Urinary bladder (tissue), 4 donors: ENCODE measurements at places on chromosomes 2 and 18. TPM values are rescaled to one million over a fixed set of nuclear protein-coding genes. Genes with fewer than 3 reads are reported as not detected.

INHBB gene
- 0.74 TPM for total RNA-seq

RAB6C gene
- total RNA-seq: 0.11 TPM

SERPINB2 gene
- total RNA-seq: not detected

L3MBTL4 gene
- 6.7 TPM for total RNA-seq

PLEKHH2 gene
- total RNA-seq: 53.6 TPM

HOXD11 gene
- 6.0 TPM for total RNA-seq

HOXD13 gene
- 14.9 TPM for total RNA-seq

DNA sequence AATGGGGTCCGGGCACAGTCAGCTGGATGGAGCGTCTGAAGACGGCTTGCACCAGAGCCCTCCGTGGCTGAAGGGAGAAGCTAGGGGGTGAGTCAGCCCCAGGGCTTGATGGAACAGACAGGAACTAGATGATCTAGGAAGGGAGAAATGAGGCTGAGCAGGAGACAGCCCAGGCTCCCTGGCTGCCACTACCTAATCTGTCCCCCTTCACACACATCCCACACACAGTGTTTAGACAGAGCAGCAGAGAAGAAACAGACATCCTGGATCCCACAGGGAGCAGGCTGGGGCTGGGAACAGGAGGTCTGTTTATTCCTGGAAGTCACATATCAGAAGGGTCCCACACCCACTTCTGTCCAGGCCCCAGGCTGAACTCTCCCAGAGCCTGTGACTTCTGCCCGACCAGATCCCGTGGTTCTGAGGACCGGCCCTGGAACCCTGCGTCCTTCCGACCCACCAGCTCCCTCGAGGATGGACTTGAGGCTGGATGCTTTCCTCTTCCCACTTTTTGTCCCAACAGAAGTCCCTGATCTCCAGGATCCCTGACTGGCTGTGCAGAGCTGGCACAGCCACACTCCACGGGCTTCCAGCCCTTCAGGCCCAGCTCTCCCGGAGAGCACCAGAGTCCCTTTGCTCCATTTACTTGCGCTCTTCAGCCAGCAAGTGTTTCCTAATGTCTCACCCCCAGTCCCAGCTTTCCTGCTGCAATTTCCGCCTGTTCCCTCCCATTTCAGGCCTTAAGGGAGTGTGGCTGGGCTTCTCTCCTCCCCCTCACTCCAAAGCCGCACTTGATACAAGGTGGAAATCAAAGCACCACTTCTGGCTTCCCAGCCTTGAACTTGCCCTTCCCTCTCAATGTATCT is 1.5 kb upstream of the GPBAR1 start:
- no peak for DNase-seq

DNA sequence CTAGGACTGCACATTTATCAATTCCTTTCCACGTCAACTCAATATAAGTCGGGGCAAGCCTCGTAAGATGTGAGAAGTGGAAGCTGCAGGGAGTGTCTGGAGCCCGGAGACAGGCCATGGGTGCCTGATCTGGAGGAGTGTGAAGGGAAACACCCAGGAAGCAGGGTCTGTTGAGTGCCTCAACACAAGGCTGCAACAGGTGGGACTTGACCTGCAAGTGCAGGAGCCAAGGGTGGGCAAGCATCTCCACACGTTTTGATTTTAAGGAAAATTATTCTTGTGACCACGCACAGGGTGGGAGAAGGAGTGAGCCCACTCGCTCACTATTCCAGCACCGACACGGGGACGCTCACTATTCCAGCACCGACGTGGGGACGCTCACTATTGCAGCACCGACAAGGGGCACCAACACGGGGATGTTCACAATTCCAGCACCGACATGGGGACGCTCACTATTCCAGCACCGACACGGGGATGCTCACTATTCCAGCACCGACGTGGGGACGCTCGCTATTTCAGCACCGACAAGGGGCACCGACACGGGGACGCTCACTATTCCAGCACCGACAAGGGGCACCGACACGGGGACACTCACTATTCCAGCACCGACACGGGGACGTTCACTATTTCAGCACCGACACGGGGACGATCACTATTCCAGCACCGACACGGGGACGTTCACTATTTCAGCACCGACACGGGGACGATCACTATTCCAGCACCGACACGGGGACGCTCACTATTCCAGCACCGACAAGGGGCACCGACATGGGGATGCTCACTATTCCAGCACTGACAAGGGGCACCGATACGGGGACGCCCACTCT is 197.3 kb downstream of the EIPR1 start:
- no peak for DNase-seq

GRCh38 chr2:156189143-156189542 is 143.4 kb downstream of the NR4A2 start:
- DNase-seq: no peak

DNA sequence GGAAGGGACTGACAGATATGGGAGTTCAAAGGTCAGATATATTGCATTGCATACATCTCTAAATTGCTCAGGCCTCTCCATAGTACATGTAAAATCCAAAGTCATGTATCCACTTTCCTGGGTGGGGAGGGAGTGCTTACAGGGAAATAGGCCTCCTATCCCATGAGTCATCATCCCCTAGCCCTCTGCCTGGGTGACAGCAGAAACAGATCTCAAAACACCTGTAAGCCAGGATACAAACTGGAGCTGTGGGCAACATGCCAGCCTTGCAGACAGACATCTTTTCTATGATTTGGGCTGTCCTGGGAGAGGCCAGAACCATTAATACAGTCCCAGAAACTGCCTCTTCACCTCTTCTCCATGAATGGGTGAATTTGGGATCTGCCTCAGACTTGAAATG is 4.8 kb downstream of the ALK start:
- DNase-seq: no peak

DNA sequence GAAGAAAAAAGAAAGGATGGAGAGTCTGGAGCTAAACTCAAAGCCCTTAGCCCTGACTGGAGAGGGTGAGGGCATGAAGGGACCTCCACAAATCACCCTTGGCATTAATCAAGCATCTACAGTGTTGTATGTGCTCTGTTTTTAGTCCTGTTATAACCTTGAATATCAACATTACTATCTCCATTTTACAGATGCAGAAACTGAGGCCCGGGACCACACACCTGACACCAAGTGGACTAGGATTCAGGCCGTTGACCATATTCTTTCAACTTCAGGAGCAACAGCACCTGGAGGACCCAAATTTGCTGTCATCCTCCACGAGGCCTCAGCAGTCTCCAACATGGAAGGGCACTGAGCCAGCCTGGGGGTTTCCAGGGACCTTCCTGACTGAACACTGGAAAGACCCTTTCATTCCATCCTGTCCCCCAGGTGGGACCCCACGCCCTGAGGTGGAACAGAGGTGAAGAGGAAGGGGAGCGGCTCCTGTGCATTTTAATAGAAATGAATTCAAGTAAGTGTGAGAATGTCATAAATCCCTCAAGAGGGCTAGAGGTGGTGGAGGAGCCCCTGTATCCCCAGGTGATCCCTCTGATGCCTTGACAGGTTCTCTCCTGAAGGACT is 41.0 kb downstream of the SERTAD2 start:
- DNase-seq: no peak

DNA sequence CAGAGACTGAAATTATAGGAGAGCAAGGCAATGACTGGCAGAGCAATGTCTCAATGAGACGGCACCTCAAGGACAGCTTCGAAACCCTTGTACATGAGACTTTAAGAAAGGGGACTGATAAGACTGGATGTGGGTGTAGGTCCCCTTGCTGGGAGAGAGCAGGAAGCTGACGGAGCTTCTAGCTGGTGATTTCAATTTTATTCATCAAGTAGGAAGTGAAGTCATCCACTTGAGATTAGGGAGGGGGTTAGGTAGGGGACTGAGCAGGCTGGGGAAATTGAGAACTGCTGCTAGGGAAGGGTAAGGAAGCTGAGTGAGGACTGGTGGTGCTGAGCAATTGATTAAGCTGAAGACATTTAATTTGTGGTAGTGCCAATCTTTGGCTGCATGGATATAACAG is 99.5 kb upstream of the ITGB6 start:
- no peak for DNase-seq

- no peak for DNase-seq
These were observed at the start of gene TFCP2L1 for GRCh38 chr2:121284463-121285449. TFCP2L1 (minus strand) TSS chr2:121285202; CDS start chr2:121285109, 93 bp downstream.

DNA sequence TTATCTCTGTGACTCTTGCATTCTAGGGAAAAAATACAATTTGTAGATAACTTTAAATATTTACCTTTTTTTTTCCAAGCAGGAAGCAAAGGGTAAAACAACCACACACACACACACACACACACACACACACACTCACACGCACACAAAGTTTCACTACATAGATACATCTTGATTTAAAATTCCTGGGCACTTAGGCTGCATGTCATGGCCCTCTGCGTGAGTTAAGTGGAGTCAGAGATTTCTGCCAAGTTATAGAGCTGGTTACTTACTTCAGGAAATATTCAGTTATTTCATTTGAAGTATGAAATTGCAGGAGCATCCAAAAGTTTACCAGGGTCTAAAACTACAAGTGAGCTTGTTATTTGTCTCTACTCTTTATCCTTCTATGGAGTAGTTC is 612.0 kb downstream of the IRS1 start:
- peak; percentile 33 for DNase-seq

GRCh38 chr2:159505196-159505595 is 111.2 kb downstream of the BAZ2B start:
- DNase-seq: no peak

GRCh38 chr2:154386186-154386585 is 312.3 kb upstream of the KCNJ3 start:
- no peak for DNase-seq
